Fibroblast of skin of back (primary cell): ENCODE measurements at places on chromosomes 13 and 19.

DNA sequence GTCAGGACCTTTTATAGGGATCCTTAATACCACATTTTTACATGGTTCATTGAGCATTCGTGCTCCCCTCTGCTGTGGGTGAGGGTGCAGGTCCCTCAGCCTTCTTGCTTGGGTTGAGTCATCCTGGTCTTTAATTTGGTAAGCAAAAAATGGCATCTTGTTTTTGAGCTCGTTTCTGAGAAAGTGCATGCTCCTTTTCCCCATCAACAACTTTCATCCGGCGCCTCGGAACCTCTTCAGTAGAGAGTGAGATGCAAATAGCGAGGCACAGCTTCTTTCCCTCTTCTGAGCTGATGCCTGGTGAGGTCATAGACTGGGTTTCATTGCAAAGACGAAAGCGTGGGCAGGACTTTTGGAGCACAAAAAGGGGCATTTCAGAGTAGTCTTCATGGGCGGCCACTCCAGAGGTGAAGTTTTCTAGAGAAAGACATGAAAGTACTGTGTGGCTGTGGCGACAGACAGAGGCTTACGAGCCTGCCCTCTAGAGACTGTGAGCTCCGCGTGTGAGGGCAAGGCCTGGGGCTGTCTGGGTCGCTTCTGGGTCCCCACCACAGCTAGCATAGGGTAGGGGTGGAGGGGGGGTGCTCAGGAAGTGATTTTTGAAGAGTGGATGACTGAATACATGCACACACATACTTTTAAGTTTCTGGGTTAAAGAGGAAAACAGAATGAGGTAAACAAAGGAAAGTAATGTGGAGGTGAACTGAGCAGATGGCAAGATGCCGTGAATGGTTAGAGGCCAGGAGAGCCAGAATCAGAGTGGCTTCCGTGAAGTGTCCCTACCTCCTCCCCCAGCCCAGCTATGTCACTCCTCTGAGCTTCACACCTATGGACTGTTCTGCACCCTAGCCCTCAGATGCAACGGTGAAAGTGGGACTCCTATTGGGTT, 44.3 kb downstream of the BBC3 start:
- DNase-seq = no peak

- DNase-seq = no peak
Measured at GRCh38 chr19:19575411-19575810, 37.3 kb downstream of the CILP2 start.

DNA sequence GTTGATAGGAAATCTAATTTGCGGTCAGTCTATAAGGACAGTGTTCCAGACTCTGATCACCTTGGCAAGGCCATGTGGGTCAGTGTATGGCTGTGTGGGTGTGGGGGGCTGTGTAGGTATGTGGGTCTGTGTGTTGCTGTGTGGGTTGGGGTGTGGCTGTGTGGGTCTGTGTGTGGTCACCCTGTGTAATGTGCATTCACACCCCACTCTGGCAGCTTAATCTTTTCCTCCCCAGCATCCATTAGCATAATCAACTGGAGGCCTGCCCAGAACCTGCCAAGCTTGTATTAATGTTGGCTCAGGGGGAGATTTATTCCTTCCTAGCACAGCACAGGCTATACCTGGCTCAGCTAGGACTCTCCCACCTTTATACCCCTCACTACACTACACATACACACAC, 203.2 kb downstream of the TUBA3C start:
- DNase-seq = no peak

DNA sequence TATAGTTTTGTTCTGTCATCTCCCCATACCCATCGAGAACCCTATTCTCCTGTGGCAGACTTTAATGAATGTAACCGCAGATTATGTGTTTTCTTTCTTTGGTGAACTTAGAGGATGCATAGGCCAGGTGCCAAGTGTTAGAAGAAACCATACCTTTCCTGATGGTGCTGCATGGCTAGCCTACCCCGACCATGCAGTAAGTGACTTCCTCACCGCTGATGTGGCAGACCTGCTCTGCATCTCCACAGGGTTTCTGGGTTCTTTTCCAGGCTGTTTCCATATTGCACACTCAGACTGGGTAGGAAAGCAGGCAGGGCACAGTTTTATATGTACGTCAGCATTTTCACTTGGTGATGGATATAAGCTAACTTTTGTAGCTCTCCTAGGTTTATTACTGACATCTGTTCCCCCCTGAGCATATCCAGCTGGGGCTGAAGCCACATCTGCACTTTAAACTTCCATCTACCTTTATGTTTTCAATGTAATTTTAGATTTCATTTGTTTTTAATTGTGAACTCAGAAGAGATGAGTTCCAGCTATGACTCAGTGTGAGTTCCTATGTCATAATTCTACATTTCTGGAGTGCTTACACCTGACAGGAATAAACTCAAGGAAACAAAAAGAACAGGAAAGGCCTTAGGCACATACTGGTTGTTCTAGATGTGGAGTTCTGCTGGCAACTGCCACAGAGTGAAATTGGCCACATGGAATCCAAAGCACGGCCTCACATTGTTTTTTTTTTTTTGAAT, 42.3 kb downstream of the LRCH1 start:
- no peak for DNase-seq

- no peak for DNase-seq
Measured at GRCh38 chr19:46602392-46603194, 1.5 kb downstream of the CALM3 start.
